ENCODE measurements at places on chromosomes 7 and 10. TPM values are rescaled to one million over a fixed set of nuclear protein-coding genes. Genes with fewer than 3 reads are reported as not detected.
A peak's percentile ranks its signal among the peaks of the same experiment; 100 is the strongest.

- H3K27ac ChIP-seq, result no peak overlapping the region
- H3K27me3 ChIP-seq, result no peaks in the 10 kb centered on the region
- H3K36me3 ChIP-seq, result no peaks in the 10 kb centered on the region
- DNase-seq, result no peak
Measured at GRCh38 chr10:126049759-126050700, 153.7 kb downstream of the FANK1 start.

DNA sequence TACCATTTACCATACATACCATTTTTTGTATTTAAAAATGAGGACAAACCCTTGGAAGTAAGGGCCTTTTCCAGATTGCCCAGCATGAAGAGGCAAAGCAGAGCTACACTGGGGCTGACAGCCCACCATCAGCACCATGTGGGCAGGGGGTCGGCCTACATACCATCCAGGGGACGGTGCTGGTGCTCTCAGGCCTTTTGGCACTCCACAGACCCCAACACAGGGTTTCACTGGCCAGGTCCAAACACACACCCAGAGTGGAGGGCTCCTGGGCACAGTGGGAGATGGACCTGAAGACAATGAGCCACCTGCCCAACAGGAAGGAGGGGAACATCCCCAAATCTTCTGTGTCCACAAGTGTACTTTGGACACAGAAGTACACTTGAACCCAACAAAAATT, 69.2 kb upstream of the CAMK2B start:
- H3K4me1 ChIP-seq, result no peaks in the 10 kb centered on the region
- H3K27me3 ChIP-seq, result no peaks in the 10 kb centered on the region
- no peak overlapping the region for H3K4me3 ChIP-seq
- peaks cover 24% of the 10 kb centered on the region for H3K36me3 ChIP-seq
- no peak for DNase-seq
- no peak overlapping the region for H3K27ac ChIP-seq

GRCh38 chr10:121661451-121661851, 63.2 kb upstream of the FGFR2 start:
- no peaks in the 10 kb centered on the region for H3K4me1 ChIP-seq
- no peak overlapping the region for H3K27ac ChIP-seq
- no peaks in the 10 kb centered on the region for H3K27me3 ChIP-seq

- H3K27me3 ChIP-seq, result peaks cover 2% of the 10 kb centered on the region
- DNase-seq, result no peak
- H3K36me3 ChIP-seq, result peaks cover 21% of the 10 kb centered on the region
- no peak overlapping the region for H3K4me3 ChIP-seq
- peaks cover 34% of the 10 kb centered on the region for H3K4me1 ChIP-seq
Measured at GRCh38 chr7:92880212-92881090, 44.1 kb upstream of the CDK6 start.

DNA sequence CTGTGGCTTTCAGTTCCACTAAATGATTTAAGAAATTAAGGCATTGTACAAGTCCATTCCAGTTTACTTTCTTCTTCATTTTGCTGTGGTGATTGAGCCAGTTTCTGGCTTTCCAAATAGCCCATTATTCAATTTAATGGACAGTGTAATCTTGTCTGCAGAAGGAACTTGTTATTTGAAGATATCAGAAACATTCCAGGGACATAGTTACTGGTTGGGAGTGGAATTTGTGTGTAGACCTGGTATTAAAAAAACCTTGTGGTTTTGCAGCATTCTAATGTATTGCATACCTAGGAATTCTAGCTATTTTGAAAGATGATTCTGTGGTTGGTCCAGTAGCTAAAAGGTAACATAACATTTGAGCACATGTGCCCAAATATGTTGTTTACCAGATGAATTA, 72.2 kb downstream of the MCU start:
- H3K36me3 ChIP-seq, result peaks cover 14% of the 10 kb centered on the region
- no peaks in the 10 kb centered on the region for H3K4me1 ChIP-seq
- DNase-seq, result no peak
- no peak overlapping the region for H3K27ac ChIP-seq
- H3K27me3 ChIP-seq, result no peaks in the 10 kb centered on the region
- no peak overlapping the region for H3K4me3 ChIP-seq

DNA sequence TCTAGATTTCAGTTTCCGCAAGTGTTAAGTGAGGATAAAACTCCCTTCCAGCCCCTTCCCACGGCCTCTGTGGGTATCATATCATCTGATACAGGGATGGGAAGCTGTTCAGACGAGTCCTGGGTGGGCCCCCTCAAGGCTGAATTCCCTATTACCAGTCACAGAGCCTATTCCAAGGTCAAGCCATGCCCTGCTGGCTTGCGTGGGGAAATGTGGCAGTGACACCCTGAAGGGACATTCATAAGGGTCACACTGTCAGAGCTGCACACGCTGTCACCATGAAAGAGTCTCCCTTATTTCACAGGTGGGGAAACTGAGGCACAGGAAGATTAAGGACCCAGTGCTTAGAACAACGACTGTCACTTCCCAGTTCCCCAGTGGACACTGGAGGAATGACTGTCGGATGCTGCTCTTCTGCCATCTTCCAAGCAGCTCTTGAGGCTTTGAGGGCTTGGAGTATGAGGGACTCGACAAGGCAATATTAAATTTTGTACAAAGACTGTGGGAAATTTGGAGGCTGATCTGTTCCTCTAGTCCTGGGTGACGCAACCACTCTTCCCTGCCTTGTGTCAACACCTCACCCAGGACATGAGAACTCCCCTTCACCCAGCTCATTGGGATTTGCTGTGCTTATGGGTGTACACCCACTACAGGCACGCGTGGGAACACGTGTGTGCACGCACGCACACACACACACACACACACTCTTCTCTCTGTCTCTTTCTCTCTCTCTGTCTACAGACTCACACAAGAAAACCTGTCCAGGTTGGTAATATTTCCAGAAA, 386.0 kb downstream of the RPS24 start:
- H3K27me3 ChIP-seq, result peaks cover 8% of the 10 kb centered on the region
- no peak for DNase-seq
- no peaks in the 10 kb centered on the region for H3K36me3 ChIP-seq

DNA sequence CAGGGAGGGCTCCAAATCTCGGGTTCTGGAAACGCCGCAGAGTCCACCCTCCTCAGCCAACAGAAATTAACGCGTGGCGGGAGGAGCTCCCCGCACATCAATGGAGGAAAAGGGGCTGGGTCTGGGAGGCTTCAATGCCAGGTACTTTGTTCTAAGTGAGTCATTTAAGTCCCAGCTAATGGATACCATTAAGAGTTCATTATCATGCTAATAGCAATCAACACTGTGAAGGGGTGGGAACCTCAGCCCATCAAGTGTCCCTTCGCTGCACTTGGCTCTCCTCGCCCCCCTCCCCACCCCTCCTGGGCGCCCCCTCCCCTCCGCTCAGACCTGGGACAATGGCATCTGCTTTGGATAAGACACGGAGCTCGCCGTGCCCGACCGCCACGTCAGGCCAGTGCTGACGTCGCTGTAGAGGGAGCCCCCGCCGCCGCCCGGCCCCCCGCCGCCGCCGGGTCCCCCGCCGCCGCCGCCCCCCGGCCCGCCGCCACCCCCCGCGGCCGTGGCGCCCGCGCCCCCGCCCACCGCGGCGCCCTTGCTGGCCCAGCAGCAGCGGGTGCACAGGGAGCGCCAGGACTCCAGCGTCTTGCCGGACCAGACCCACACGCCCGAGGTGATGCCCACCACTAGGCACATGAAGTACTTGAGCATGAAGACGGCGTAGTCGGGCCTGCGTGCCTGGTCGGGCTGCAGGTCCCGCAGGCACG, 2.9 kb downstream of the FZD8 start:
- no peak for DNase-seq
- peak overlapping the region; percentile 47 for H3K4me3 ChIP-seq
- H3K27ac ChIP-seq, result no peak overlapping the region
- H3K4me1 ChIP-seq, result peaks cover 31% of the 10 kb centered on the region
- H3K36me3 ChIP-seq, result no peaks in the 10 kb centered on the region

The TMEM229A gene
- total RNA-seq, result not detected

The GIMAP6 gene
- 84.9 TPM for total RNA-seq

The SGCE gene
- total RNA-seq, result 0.90 TPM

The TUBB8 gene
- total RNA-seq, result not detected
